ENCODE measurements at places on chromosomes 11 and 22.

DNA sequence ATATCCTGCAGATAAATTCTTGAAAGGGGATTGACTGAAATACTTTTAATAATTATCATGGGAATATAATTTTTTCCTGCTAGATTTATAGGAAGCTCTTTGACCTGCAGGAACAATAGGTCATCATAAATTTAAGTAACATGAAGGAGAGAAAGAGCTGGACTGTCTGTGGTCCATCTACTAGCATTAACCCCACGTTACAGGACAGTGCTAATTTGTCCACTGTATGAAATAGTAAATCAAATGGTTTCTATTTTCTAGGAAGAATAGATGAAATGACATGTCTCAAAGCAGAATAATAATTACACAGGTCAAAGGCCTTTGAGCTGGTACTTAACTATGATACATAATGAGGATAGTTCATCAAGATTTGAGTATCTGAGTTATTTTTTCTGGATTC lies 825.4 kb upstream of the CNTN5 start:
- DNase-seq: no peak

DNA sequence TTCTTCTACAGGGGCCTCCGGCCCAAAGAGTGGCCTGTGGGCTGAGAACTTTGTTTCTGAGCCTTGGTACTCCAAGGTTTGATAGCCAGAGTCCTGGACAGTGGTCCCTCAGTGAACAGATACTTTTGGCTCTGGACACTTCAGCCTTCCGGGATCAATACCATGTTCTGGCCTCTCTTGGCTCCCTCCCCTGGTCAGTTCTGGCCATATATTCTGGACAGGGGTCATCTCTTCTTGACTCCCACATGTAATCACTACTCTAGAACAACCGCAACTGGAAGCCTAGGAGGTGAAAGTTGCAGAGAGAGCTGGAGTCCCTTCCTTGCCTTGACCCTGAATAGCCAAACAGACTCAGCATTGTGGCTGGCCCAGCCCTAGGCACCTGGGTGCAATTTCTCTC lies 2.3 kb downstream of the RTN4RL2 start:
- no peak for DNase-seq

- no peak for DNase-seq
Measured at GRCh38 chr11:124768914-124769313, 6.8 kb upstream of the ESAM start.

- no peak for DNase-seq
Measured at GRCh38 chr11:114832532-114833125, 154.3 kb downstream of the NXPE2 start.

DNA sequence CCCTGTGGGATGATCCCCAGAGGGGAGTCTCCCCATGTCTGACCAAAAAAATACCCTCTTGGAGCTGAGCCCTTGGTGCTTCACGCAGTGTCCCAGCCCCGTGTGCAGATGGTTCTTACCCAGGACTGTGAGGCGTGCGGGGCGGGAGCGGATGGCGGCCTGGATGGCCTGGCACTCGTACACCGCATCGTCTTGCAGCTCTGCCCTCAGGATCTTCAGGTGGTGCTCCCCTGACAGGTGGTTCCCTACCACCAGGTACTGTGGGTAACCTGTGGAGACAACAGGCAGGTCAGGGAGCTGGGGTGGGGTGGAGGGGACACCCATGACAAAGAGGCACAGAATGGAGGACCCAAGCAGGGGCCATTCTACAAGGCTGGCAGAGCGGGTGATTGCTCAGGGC lies 165.7 kb downstream of the ST3GAL4 start:
- no peak for DNase-seq
